Esophagus muscularis mucosa (tissue), 4 donors: ENCODE measurements at places on chromosomes 16 and 17. TPM values are rescaled to one million over a fixed set of nuclear protein-coding genes. Genes with fewer than 3 reads are reported as not detected.

GRCh38 chr17:72539981-72540897, 419.4 kb downstream of the SOX9 start:
- DNase-seq = no peak

- no peak for DNase-seq
Observed at GRCh38 chr17:42467889-42468288, 9.2 kb downstream of the ATP6V0A1 start.

- DNase-seq = no peak
Observed at GRCh38 chr17:67328026-67328425, 38.4 kb downstream of the PSMD12 start.

GRCh38 chr17:69478916-69479315, 64.4 kb downstream of the MAP2K6 start:
- DNase-seq = no peak

DNA sequence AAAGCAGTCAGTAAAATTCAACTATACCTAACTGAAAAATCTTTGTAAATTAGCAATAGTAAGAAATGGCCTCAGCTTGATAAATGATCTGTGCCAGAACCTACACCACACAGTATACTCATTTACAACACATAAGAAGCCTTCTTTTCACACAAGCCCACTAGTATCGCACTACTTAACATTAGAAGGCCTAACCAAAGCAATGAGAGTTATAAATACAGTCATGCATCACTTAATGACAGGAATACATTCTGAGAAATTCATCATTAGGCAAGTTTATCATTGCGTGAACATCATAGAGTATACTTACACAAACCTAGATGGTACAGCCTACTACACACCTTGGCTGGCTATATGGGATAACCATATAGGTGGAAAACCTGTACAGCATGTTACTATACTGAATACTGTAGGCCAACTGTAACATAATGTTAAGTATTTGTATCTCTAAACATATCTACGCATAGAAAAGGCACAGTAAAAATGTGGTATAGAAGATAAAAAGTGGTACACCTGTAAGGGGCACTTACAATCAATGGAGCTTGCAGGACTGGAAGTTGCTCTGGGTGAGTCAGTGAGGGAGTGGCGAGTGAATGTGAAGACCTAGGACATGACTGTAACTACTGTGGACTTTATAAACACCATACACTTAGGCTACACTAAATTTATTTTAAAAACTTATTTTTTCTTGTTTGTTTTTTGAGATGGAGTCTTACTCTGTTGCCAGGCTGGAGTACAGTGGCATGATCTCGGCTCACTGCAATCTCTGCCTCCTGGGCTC, 126.5 kb upstream of the CORO6 start:
- DNase-seq = no peak

DNA sequence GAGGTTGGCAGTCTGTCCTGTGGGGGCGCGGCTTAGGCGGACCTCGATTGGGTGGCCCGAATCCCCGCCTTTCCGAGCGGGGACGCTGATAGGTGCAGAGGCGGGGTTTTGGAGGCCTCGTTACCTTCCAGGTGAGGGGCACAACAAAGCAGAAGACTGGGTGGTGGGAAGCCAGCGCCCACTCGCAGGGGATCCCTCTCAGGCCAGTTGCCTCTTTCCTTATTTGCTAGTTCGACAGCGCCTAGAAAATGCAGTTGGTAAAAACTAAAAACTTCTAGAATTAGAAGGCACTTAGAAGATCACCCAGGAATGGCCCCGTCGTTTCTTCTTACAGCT, 730 bp downstream of the KAT7 start:
- DNase-seq = no peak

DNA sequence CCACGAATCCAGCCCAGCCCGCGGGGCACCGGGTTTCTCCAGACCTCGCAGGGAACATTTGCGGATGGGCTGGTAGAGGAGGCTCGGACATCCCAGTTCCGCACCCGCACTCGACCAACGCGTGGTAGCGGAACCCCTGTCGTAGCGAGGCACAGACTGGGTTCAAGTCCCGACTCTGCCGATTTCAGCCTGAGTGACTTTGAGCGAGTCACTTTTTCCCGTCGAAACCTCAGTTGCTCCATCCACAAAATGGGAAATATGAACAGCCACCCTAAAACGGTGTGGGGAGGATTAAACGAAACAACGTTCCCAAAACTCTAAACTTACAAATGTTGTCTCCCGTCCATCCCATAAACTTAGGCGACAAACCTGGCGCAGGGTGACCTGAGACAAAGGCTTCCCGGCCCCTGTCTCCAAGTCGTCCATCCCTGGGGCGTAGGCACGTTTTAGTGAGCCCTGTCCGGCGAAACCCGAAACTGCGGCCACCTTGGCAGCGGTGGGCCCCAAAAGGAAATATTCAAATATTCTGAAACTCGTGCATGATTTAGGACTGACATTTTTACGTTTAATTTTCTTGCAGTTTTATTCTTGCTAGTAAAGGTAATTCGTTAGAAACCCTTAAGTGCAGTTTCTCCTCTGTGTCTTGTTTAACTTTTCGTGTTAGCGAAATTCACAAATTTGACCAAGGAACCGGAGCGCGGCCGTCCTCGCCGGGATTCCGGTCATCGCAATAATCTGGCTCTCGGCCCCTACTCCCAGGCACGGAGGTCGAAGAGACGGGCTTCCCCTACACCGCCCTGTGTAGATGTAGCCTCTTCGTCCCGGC, 1.9 kb upstream of the MLLT6 start:
- no peak for DNase-seq

DNA sequence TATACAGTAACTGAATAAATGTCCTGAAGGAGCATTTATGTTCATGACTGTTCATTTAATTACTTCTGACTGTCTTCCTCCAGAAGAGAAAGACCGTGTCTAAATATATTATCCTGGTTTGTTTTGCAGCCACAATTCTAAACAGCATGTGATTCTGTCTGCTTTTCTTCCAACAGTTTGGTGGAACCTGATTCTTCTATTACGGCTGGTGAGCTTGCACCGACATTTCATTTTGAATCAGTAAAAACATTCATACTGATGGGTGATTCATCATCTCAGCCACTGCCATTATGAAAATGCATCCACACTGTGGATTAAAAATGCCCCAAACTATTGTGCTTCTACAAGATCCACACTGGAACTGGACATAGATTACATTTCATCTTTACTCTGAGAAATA, 16.9 kb downstream of the KNOP1 start:
- DNase-seq = no peak

DNA sequence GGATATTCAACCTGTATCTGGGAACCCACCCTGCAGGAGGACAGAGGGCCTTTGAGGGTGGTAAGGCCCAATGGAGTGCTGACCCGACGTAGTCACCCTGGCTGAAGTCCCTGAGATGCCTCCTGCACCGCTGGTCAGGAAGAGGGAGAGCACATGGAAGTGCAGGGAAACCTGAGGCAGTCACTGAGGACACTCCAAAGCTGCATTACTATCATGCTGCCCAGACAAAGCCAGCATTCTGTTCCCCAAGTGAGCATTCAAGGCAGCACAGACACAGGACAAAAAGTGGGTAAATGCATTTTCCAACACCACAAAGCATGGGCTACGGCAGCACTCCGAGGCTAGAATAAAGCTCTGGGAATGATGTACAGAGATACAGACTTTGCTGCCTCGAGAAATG, 46.8 kb upstream of the BCAR1 start:
- no peak for DNase-seq

DNA sequence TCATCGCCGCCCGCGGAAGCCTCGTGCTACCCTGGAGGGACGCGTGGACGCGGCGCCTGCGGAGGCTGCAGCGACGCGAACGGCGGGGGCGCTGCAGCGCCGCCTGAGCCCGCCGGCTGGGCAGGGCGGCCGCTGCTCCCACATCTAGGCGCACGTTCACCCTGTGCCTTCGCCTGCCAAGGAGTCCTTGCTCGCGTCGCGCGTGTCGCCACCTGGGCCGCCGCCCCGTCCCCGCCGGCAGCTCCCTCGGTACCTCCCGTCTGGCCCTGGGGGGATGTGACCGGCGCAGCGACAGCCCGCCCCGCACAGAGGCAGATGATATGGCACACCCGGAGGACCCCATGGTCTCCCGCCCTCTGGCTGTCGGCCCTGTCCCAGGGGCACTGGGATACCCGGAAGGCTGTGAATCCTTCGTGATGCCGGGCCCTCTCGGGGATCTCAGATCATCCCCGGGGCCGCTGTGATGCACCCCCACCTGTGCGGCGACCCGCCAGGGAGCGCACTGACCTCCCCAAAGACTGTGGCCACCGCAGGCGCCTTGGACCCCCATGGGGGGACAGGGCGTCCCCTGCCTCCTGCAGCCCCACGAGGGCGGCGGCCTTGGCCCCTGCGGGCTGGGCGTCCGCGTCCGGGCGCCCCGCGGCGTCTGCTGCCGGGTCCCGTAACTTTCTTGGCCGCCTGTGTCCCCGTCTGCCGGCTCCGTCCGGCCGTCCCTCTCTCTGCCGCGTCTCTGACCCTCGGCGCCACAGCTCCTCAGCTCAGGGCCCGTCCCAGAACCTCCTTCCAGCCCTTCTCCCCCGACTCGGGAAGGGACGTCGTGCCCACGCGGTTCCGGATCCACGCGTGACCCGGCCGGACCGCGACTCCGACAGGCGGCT, 689 bp upstream of the TBC1D24 start:
- DNase-seq = no peak

GRCh38 chr17:41888332-41888965, 23.2 kb upstream of the KLHL11 start:
- DNase-seq = no peak

GRCh38 chr17:43779145-43780125, 658 bp upstream of the DUSP3 start:
- no peak for DNase-seq

GRCh38 chr17:79796444-79796762, 474 bp downstream of the CBX8 start:
- no peak for DNase-seq

- DNase-seq = no peak
Observed at GRCh38 chr16:81581107-81581506, 136.5 kb downstream of the CMIP start.

DNA sequence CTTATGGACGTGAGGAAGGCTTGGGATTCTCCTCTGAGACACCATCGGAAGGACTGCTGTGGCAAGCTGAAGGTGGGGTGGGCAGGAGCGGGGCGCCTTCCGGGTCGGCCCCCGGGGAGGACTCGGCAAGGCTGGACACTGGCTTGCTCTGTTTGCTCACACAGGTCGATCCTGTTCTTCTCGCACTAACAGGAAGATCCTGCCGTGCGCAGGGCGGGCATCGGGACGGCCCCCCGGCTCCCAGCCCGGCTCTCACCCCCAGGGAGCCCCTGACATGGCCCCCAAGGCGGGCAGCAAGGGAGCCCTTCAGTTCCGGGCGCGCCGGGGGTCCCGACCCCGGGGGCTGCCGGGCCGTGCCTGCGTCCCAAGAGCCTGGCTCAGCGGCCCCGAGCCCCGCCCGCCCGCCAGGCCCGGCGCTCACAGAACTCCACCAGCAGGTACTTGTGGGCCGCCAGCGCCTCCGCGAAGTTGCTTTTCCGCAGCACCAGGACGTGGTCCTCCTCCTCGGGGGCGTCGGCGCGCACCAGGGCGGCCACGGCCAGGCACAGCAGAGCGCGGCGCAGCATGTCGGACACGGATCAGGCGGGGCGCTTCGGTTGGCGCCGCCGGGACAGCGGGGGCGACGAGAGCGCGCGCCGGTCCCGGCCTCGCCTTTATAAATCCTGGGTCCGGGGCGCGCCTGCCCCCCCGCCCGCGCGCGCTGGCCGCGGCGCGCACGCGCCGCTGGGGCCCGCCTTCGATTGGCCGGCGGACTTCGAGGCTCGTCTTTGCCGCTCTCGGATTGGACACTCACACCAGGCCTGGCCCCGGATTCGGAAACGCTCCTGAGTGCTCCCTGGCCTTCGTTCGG, at the start of gene P4HB:
Gene P4HB, minus strand, starts transcription at position 630 of the 850 bp plus-strand sequence. Its CDS starts 64 bp downstream, at position 566.
- no peak for DNase-seq

DNA sequence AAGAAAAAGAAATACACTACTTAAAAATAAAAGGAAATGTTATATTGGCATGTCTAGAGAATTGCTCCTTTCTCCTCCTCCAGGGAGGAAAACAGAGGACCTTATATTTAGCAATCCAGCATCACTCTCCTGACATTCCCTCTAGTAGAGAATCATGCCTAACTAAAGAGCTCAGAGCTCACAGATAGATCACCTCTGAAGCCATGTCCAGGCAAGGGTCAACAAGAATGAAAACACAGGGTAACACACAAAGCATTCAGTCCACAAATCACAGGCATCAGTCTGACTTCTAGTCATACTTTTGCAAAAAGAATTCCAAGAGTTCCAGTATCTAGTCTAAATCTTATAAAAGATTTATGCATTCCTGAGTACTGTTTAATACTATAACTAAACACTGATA, 4.4 kb upstream of the HASPIN start:
- DNase-seq = no peak

GRCh38 chr17:9937901-9938300, 32.8 kb upstream of the RCVRN start:
- DNase-seq = no peak

GRCh38 chr16:76749780-76750375, 441.1 kb upstream of the MON1B start:
- DNase-seq = no peak

- no peak for DNase-seq
Observed at GRCh38 chr16:81551151-81551808, 106.7 kb downstream of the CMIP start.

- DNase-seq = no peak
Observed at GRCh38 chr17:67647482-67647881, 70.3 kb upstream of the NOL11 start.

DNA sequence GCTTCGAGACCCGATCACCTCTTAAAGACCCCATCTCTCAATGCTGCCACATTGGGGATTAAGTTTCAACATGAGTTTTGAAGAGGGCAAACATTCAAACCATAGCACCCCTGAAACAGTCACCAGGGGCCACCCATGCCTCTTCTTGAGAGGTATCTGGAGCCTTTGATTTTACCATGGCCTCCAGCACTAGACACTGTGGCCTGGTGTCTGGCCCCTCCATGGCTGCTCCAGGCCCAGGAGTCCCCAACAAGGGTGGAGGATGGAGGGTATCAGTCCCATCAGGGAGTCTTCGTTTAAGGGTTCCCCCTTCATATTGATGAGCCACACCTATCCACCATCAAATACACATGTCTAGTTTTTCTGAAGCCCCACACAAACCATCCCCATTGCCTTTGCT, 66.5 kb upstream of the CDH5 start:
- no peak for DNase-seq

The CXCL16 gene
- 8.0 TPM for total RNA-seq

The ADAP2 gene
- 19.1 TPM for total RNA-seq

The FLOT2 gene
- total RNA-seq = 80.5 TPM

The ASPA gene
- total RNA-seq = 2.2 TPM

The C1QBP gene
- 98.0 TPM for total RNA-seq

The SDR42E1 gene
- 0.66 TPM for total RNA-seq

The OTOP3 gene
- not detected for total RNA-seq

The KDM6B gene
- 101 TPM for total RNA-seq

The MSLN gene
- not detected for total RNA-seq

The SHMT1 gene
- total RNA-seq = 30.6 TPM

The VAT1L gene
- 3.0 TPM for total RNA-seq

The DYNC1LI2 gene
- total RNA-seq = 170 TPM

The HS3ST3A1 gene
- 10.4 TPM for total RNA-seq

The FBXW10 gene
- total RNA-seq = not detected

The CCL15 gene
- total RNA-seq = not detected

The TNFSF13 gene
- total RNA-seq = 13.4 TPM

The RSL1D1 gene
- 73.9 TPM for total RNA-seq

The ATP2A3 gene
- total RNA-seq = 35.4 TPM

The ZFP90 gene
- 31.0 TPM for total RNA-seq

The MT1M gene
- total RNA-seq = 15.1 TPM

The SPSB3 gene
- 69.1 TPM for total RNA-seq
